ENCODE measurements at places on chromosomes 4 and X.
A peak's percentile ranks its signal among the peaks of the same experiment; 100 is the strongest.

DNA sequence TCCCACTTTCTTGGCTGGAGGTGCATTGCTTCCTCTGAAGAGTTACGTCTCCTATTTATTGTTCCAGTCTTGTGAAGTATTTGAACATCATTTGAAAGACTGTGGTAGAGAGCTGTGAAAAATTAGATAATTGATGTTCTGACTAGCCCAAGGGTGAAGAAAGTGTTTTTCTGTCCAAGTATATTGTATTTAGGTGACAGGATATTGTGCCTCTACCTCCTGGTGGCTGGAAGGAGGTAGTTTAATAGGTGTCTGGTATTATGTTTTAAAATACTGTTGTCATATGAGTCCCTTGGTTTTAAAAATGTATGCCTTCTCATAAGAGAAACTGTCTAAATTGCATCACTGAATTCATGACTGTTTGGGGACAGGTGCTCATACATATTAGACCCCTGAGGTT is 226.0 kb downstream of the SPRY1 start:
- no peak for DNase-seq

GRCh38 chr4:157768419-157768818 is 404.4 kb downstream of the GASK1B start:
- DNase-seq = no peak

- DNase-seq = no peak
Observed at GRCh38 chrX:29555465-29556091, 659.8 kb upstream of the MAGEB2 start.

DNA sequence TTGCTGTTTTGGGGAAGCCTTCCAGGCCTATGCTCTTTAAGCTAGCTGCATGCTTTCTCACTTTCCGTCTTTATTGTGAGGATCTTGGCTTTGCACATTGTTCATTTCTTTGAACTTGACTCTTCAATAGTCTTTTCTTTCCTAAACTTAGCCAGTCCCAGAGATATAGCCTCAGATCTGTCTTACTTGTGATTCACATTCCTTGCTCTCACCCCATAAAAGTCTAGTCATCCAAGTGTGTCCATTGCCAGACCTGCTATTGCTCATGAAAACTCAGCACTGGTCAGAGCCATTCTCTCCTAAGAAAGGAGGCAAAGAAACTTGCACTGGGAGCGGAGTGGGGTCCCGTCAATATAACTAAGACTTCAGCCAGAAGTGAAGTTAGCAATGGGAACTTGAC is 275.0 kb upstream of the CTSO start:
- DNase-seq = no peak

- peak; percentile 4 for DNase-seq
Observed at GRCh38 chr4:150010525-150011126, 67.6 kb upstream of the DCLK2 start.

GRCh38 chr4:182776376-182777105 is 140.6 kb downstream of the DCTD start:
- DNase-seq = no peak

GRCh38 chr4:83417566-83417965 is 38.1 kb downstream of the HELQ start:
- no peak for DNase-seq

DNA sequence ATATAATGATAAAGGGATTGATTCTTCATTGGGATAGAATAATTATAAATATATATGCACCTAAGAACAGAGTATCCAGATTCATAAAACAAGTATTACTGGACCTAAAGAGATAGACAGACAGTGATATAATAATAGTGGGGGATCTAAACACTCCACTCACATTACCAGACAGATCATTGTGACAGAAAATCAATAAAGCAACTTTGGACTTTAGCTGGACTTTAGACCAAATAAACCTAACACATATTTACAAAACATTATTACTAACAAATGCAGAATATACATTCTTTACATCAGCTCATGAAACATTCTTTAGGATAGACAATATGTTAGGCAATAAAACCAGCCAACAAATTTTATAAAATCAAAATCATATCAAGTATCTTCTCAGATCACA is 14.6 kb downstream of the AGTR2 start:
- no peak for DNase-seq

GRCh38 chr4:74734995-74735394 is 59.3 kb downstream of the BTC start:
- DNase-seq = no peak

- no peak for DNase-seq
Observed at GRCh38 chr4:168021666-168022065, 70.7 kb upstream of the ANXA10 start.

- no peak for DNase-seq
Observed at GRCh38 chr4:48122756-48123155, 11.3 kb downstream of the TXK start.

DNA sequence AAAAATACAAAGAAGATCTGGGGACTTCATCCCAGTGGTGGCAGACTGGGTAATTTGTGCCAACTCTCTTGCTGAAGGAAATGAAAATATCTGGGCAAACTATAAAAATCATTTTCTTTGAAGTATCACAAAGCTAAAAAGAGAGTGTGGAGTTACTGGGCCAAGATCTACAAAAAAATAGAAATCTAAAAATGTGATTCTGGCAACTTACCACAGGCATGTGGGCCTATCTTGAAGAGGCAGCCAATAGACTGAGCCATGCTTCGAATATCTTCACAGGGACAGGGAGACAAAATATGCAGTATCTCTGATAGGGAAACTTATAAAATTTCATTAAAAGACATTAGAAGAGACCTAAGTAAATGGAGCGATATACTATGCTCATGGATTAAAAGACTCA is 168.8 kb downstream of the RCHY1 start:
- no peak for DNase-seq

- no peak for DNase-seq
Observed at GRCh38 chr4:38757945-38758600, 24.7 kb downstream of the TLR10 start.

GRCh38 chr4:7087036-7087435 is 19.2 kb upstream of the GRPEL1 start:
- no peak for DNase-seq

DNA sequence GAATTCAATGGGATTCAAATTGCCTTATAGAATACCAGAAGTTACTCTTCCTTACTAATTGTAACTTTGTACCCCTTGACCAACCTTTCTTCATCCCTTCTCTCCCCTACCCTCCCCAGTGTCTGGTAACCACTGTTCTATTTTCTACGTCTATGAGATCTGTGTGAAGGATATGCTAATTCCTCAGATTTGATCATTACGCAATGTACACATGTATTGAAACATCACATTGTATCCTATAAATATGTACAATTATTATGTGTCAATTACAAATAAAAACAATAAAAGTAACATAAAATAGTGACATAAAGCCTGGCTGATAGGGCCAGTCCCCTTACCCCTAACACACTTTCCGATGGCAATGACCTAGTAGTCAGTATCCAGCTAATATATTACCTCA is 95.1 kb upstream of the GRIA3 start:
- DNase-seq = no peak

GRCh38 chr4:138804711-138805110 is 210.9 kb upstream of the NOCT start:
- DNase-seq = no peak

DNA sequence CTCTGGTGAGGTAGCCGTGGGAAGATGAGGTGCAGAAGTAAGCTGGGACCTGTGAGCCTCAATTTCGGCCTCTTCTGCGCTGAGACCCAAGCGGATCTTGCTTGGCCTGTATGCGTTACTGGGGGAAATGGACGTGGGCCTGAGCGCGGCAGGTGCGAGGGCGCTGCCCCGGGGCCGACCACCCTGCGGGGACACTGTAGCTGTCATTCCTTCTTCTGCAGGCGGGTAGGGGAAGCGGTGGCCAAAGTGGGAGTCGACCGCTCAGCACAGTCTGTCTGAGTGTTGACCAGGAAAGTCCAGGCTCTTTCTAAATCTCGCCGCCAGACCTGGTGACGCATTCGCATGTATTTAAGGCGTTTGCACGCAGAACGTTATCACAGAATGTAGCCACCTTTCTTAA is 3.3 kb upstream of the LRAT start:
- DNase-seq = no peak

DNA sequence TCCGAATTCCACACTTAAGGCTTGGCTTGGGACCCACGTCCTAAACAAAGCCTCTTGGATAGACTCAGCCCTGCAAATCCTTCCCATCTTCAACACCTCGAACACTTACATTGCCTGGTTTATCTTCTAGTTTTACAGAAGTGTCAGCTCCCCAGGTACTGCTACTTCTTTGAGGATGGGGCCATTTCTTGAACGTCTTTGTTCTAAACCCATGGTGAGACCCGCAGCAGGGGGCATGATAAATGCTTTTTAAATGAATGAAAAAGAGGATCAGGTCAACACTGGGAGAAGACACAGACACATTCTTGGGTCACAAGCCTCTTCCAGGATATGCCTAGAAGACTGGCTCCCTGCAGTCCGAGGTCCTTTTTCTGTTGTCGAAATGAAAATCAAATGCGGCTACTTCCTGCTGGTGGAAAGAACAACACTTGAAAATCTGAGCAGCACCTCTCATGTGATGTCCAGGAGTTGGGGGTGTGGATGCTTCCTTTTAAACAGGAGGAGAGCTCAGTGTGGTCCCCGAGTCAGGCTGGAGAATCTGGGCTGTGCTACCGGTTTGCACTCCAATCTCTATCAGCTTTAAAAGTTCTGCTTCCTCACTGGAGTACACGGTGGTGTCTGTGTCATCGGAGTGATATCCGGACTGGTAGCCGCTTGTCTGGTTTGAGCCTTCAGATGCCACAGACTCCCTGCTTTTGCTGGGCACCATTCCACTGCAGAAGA is 45.8 kb downstream of the KDR start:
- DNase-seq = no peak

DNA sequence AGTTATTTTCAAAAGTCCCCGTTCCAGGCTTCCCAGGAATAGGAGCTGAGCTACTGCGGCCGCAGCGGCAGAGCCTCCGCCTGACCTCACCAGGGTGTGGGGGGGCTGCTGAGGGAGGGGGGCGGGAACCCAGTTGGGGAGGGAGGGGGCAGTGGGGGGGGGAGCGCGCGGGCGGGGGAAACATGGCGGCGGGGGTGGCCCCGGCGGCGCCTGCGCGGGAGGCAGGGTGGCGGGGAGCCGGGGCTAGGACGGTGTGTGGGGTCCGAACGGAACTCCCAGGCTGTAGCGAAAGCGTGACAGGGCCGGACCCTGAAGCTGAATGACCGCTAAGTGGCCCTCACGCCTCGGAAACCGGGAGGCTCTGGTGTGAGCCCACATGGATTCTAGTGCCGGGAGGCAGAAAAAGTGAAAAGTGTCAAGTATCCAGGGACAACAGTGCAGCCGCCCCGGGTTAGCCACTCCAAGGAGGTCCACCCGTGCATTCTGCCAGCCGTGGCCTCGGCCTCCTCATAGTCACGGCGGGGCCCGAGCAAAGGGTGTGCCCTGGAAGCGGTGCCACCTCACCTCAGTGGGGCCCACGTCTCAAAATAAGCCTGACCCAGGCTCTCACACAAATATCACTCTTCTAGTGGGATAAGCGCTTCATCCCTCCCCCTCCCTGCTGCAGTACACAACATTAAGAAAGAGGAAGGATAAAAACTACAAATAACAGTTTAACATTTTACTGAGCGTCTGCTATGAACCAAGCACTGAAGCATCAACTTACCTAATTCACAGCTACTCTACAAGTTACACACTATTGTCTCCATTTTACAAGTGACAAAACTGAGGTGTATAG is at the start of gene KLHL13:
KLHL13 (minus strand) TSS at position 98 of the 838 bp plus-strand sequence. CDS start 88,337 bp downstream, outside the sequence.
- DNase-seq = peak; percentile 23
